Posterior vena cava (tissue), 2 donors: ENCODE measurements at places on chromosomes 7 and 10. TPM values are rescaled to one million over a fixed set of nuclear protein-coding genes. Genes with fewer than 3 reads are reported as not detected.

GNGT1 gene
- total RNA-seq: not detected

CCDC146 gene
- total RNA-seq: 12.9 TPM

BMPR1A gene
- 75.8 TPM for total RNA-seq

TAS2R41 gene
- 0.46 TPM for total RNA-seq

DNA sequence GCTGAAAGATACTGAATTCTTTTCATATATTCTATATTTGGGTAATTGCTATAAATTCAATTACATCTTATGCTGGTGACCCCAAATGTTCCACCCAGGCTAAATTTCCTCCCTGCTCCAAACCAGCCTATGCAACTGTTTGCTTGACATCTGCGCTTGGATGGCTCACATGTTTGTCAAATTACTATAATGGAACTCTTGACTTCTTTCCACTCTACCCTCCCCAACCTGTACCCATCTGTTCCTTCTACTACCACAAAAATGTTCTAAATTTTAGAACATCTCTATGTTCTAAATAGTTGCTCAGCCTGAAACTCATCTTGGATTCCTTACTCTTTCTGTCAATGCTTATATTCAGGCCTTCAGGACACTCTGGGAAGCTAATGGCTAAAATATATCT lies 249.9 kb upstream of the SMIM30 start:
- no peak for DNase-seq

DNA sequence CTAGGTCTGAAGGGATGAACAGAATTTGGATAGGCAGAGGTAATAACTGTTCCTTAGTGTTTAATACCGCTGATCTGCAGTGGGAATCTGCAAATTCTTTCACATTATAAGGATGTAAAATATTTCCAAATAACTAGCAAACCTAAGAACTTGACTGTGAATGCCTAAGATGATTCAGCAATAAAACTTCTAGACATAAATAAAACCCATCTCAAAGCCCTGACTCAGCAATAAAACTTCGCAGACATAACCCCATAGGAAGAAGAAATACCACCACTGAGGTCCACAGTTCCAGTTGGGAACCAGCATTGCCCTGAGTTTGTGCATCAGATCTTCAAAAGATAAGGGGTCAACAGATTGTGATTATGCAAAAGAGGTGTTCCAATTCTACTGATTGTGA lies 354.2 kb downstream of the GFRA1 start:
- DNase-seq: no peak

DNA sequence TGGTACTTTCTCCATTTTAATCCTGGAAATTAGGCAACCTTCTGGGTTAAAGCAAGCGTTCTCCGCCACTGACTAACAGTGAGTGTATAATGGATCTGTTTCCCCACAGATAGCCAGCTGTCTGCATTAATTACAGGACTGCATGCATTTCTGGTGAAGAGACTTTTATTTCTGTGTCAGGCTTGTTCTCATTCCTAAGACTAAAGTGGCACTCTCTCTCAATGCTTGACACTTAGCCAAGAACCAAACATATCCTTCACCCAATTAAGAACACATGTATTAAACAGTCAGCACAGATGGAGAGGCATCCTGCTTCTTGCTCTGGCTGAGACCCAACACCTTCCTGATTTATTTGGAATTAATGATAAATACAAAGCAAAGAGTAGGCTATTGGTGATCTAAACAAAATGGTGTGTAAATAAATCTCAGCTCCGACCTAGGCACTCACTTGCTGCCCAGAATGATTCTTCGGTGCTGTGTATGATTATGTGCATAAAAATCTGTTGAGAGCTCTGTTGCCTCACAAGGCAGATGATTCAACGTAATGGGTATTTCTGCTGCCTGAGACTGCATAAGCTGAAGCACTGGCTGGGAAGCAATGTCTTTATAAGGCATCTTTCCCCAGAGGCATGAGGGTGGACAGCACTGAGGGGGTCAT lies 16.8 kb downstream of the CALU start:
- DNase-seq: no peak

DNA sequence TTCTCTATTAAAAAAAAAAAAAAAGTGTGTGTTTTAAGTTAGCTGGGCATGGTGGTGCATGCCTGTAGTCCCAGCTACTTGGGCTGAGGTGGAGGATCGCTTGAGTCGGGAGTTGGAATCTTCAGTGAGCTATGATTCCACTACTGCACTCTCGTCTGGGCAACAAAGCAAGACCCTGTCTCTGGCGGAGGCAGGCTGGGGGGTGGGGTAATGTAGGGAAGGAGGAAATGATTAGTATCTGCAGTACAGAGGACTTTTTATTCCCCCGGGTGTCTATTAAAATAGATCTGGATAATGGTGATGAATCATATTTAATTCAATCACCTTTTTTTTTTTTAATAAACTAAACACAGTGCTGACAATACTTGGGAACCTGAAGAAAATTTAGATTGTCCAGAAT lies 6.5 kb downstream of the CBX3 start:
- DNase-seq: no peak

DNA sequence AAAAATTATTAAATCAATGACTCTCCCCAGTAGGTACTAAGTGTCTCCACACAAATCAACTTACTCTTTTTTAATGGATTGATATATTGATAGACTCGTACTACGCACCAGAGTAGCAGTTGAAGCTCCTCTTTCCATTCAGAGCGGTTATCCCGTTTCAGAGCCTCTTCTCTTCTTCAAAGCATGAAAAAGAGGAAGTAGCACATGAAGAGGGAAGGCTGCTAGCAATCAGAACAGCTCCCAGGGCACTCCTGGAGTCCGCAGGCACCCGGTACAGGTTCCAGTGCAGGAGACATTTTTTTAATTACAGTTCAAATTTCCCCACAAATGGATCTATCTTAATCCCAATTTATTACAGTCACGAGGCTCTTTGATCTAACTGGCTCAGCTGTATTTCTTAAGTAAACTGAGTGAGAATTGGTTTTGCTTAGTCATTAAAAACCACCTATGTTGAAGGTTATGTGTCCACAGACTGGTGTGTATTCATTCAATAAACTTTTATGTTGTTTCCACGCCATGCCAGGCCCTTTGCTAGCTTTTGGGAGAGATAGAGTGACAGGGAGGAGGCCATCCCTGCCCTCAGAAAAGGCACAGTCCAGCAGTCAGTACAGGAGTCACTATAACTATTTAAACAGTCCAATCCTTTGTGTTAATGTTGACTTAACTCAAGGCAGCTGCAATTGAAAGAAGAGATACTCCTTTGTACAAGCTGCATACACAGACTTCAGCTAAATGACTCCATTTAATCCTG lies 32.1 kb upstream of the CALN1 start:
- peak; percentile 41 for DNase-seq
